ENCODE measurements at places on chromosomes 2 and 18.

DNA sequence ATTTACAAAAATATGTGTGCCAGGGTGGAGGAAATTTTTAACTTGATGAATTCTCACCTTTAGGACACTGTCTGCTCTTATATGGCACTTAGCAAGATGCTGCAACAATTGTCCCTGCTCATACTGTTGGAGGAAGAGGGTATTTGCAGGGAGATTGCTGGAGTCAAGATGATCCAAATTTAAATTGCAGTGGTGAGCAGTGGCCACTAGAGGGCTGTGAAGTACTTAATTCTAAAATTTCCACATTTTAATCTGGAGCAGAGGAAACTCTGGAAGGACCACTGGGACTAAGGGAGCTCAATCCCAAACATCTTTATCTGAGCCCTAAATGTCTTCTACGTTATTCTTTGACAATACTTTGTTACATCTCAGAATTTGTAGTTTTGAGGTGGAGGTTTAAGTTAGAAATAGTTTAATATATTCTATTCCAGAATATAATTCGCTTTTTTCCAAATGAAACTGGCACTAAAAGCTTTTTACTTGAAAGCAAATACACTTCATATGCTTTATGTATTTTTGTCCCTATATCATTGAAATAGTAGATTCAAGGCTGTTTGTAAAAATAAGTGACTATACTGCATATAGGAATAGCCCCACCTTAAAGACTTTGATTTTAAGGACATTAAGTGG, 33.0 kb upstream of the PTH2R start:
- DNase-seq = no peak

DNA sequence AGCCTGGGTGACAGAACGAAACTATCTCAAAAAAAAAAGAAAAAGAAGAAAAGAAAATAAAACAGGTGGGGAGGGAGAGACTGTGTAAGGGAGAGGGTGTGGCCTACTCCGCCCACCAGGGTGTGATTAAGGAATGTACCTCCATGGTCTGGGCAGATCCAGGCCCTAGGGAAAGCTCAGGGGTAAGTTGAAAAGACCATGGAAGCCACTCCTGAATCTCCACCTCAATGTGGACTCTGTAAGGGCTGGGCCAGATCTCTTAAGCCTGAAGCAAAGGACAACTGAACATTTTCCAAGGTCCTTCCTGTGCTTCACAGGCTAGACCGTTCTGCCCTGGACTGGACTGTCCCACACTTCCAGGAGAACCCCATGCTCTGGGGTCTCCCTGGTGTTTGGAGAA, 9.7 kb upstream of the ATG16L1 start:
- DNase-seq = no peak

DNA sequence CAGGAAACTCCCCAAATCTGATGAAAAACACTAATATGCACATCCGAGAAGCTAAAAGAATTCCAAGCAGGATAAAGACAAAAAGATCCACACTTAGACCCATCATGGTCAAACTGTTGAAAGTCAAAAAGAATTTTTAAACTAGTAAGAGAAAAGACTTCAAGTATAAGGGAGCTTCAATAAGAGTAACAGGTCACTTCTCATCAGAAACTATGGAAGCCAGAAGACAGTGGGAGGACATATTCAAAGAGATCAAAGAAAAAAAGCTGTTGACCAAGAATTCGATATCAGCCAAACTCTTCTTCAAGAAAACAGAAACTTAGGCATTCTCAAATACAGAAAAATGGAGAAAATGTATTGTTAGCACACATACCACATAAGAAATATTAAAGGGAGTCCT, 50.4 kb downstream of the ZC3H8 start:
- no peak for DNase-seq

DNA sequence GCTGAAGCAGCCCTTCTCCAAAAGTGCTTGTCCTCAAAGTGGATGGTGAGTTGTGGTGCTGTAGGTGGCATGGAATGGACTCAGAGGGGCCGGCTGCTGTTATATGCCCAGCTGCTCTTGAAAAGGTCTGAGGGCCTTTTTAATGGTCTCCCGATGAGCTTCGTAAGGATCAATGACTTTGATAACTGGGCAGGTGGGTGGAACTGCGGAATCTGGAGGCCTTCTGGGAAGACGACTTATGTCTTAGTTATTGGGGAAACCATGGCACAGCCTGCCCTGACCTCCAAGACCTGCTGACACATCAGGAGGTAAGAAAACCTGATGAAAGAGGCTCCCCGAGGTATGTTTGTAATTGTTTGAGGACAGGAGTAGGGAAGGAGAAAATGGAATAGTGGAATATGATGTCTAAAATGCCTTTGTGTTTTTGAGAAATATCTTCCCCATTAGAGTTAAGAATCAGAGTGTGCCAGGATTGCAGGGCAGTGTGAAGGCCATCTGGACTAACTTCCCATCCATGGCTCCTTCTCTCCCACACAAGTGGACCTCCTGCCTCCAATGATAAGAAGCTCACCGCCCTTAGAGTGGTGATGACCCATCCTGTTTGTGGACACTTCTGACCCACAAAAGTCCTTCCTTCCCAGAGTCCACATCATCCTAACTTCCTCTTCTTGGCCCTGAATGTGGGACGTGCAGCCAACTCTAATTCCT, 236.1 kb downstream of the FHOD3 start:
- DNase-seq = no peak

GRCh38 chr2:104563398-104563996, 290.4 kb upstream of the POU3F3 start:
- DNase-seq = no peak

- no peak for DNase-seq
Observed at GRCh38 chr2:36461039-36461681, 105.6 kb downstream of the CRIM1 start.

Measured in activated B cell treated with CpG ODN at 0.5 μM for 24 hours (primary cell).